Anterior cingulate cortex (tissue), 58 donors: ENCODE measurements at places on chromosomes 5 and 9.

DNA sequence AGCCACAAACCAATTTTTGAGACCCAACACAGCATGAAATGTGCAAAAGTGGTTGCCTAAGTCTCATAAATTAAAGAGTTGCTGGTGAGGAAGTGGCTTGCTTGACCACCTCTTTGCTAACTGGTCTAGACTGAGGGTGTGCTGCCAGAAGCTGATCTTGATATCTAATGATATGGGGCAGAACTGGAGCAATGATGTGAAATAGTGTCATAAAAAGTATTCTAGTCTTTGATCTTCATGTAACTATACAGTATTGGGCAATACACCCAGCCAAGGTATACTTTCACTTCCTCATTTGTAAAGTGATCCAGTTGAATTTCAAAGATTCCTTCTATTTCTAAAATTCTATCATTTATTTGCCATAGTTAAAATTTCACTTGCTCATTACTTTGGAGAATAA, 5.9 kb upstream of the YTHDC2 start:
- DNase-seq = no peak

- no peak for DNase-seq
These were observed 724 bp downstream of the NR2F1-AS1 start for GRCh38 chr5:93580063-93580926.

DNA sequence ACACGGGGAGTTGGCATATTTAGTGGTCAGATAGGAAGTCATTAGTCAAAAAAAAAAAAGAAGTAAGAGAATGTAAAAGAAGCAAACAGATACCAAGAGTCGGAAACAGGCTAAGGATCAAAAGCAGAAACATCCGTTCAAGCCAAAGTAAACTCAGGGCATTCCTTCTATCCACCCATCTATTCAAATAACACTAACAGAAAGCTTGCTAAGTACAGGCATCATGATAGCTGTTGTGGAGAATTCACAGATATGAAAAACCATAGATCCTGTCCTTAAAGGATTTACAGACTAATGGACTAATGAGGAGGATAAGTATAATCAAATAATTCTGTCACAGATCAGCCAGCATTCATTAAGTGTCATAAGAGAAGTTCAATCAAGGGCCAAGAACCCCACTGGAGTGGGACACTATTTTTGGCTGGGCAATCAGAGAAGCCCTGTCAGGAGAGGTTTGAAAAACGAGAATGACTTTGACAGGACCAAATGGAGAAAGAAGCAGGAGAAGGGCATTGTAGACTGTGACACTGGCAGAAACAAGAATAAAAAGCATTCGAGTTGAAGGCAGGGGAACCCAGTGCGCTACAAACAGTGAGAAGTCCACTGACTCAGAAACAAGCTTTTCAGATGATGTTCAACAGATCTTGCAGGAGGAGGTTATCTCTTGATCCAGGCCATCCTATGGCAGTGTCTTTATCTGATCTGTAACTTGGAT, 154.2 kb upstream of the TSLP start:
- no peak for DNase-seq

DNA sequence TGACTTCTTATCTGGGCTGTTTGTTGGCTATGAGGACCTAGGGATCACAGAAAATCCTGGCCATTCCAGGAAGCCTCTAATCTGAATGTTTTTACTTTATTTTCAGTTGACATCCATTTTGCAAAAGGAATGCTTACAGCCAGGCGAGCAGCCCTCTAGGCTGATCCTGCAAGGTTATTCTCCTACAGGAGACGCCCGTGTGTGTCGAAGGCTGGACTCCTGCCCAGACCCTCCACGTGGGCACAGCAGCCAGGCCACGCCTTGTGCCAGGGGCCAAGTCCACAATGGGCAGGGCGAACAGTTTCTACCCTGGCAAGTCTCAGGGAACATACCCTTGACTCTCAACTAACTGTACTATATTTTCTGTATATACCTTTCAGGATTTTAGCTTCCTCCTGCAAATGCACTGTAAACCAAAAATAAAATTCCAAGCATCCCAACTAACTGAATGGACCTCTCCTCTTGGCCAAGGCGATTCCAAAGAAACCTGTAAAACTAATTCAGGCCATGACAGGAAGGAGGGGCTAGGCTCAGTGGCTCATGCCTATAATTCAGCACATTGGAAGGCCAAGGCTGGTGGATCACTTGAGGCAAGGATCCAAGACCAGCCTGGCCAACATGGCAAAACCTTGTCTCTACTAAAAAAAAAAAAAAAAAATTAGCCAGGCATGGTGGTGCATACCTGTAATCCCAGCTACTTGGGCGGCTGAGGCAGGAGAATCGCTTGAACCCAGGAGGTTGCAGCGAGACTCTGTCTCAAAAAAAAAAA, 5.7 kb downstream of the CMBL start:
- no peak for DNase-seq

GRCh38 chr9:21590058-21590996, 108.2 kb upstream of the IFNE start:
- DNase-seq = no peak

DNA sequence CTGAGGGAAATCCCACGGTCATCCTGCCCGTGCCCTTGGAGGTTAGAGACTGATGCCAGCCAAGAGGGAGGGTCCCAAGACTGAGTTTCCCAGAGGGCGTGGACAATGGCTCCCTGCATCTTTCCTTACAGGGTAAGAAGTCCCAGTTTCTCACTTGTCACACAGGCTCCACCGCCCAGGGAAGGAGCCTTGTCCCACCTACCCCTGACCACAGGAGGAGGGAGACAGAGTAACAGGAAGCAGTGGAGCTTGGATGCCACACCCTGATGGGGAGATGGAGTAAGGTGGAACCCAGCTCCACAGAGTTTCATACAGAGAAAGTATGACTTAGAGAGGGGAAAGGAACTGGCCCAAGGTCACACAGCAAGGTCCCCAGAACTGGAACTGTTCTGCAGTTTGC, 9.4 kb upstream of the CD74 start:
- no peak for DNase-seq

- no peak for DNase-seq
These were observed 53.5 kb downstream of the FXN start for GRCh38 chr9:69089082-69089481.

- no peak for DNase-seq
These were observed 384.0 kb upstream of the DMAC1 start for GRCh38 chr9:8183618-8184017.

DNA sequence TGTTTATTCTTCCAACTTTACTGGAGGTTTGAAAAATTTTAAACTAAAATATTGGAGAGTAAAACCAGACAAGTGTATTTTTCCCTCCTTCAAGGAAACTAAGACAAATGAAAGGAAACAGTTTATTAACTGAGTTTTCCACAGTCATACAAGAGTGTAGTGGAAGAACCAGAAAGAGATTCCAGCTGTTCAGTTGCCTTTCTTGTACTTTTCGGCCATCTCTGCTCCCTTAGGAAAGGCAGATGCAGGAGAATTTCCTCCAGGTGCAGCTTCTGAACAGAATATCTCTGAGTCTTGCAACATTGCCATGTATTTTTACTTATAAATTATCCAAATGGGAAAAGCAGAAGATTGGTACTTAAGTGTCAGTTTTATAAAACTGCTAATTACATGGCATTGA, 217.1 kb downstream of the MAST4 start:
- DNase-seq = no peak

DNA sequence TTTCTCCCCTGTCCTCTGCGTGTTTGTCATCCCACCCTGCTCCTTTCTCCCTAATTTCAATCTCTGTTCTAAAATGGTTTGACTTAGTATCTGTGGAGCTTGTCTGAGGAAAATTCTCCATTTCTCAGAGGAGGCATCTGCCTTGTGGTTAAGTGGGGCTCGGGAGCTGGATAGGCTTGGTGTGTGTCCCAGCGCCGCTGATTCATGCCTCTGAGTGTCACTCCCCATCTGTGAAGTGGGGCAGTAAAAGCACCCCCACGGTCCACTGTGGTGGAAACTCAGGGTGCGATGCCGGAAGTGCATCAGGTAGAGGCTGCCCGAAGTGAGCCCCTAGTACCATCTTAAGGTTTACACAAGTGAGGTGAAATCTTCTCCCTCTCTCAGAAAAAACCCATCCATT, 37.6 kb downstream of the LRSAM1 start:
- DNase-seq = no peak

DNA sequence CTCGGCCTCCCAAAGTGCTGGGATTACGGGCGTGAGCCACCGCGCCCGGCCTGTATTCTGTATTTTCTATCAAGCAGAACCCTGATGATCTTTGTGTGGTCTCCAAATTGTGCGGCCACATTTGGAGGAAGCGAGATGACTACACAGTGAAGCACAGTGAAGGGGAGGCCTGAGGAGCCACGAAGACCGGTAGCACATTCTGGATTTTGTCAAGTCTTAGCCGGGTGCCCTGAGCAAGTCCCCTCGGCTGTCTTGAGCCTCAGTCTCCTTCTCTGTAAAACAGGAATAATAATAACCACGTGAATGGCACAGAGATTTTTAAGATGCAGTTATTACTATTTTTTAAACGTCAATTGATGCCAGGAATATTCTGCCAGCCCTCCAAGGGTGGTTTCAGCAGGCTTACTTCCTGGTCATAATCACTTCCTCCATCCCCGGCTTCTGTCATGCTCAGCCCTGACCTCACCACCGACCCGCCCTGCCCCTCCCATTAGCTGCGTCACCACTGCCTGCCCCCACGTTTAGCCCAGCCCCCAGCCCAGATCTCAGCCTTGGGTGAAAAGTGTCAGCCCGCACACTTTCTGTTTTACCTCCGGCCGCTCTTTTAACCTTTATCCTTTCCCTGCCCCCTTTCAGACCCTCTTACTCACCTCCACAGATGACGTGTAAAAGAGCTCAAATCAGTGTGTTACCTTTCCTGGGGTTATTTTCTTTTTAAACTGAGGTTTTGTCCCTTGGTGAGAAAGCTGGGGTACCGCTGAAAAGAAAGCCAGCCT, 27.0 kb upstream of the ERGIC1 start:
- no peak for DNase-seq

GRCh38 chr9:36416890-36417289, 16.8 kb upstream of the RNF38 start:
- DNase-seq = no peak

GRCh38 chr5:139293202-139293506, 386 bp upstream of the MATR3 start:
- no peak for DNase-seq

DNA sequence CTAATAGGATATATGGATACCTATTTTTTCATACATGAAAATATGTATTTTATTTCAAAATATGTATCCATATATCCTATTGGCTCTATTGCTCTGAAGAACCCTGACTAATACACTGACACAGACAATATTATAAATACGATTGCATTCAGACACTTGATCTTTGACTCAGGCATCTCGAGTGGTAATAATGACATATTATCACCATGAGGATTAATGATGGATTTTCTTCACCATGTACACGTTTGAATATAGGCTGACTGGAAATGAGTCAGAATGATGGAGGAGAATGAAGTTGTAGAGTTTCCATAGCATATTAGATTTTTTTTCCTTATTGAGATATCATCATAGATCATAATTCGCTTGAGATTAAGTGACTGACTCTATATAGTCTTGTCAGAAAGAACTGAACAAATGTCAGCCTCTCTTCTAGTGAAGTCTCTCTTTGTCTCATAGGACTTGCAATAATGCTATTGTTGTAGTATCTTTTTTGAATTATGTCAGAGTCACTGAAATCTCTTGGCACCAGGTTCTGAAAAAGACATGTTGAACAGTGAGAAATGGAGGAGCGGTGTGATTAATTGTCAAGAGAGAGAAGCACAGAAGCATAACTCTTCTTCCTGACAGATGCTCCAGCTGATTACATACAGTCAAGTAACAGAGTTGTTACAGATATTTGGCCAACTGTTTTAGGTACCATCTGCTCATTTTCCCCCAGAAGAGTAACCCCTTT, 41.4 kb upstream of the SLCO6A1 start:
- no peak for DNase-seq

- no peak for DNase-seq
These were observed 386.5 kb downstream of the GADD45G start for GRCh38 chr9:89991204-89991790.

GRCh38 chr9:121984726-121985402, 108.2 kb downstream of the TTLL11 start:
- DNase-seq = no peak

DNA sequence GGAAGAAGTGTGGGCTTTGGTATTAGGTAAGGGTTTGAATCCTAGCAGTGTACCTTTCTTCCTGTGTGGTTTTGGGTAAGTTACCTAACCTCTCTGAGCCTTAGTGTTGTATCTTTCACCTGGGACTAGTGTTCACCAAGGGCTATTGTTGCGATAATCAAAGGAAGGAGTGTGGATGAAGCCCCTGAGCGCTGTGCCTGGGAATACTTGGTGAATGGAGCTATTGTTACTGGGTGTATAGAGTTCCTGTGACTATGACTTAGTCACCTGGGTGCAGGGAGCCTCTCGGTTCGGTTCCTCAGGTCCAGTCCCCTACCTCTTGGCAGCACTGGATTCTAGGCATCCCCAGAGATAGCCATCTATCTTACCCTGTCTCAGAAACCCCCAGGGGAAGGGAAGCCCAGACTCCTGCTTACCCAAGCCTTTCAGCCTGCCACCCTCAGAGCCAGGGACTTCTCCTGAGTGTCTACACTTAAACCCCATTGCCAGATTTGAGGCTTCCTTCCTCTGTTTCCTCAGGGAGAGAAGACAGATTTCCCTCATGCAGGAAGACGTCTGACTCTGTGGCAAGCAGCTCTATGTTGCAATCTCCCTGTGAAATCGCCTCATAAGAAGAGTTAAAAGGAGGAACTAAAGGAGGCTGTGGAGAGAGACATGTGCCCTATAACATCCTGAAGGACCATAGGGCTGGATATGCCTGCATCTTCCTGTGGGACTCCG, 181.0 kb upstream of the PITX1 start:
- DNase-seq = no peak

GRCh38 chr5:144460600-144460999, 289.9 kb downstream of the KCTD16 start:
- DNase-seq = no peak

- no peak for DNase-seq
These were observed 8.9 kb upstream of the PTAR1 start for GRCh38 chr9:69768716-69769115.

- DNase-seq = no peak
These were observed 234.2 kb downstream of the MCTP1 start for GRCh38 chr5:95050708-95051107.

- peak; percentile 51 for DNase-seq
These were observed 64.2 kb downstream of the KLF4 start for GRCh38 chr9:107425101-107426025.

GRCh38 chr5:105088961-105089360, 1526.4 kb upstream of the NUDT12 start:
- no peak for DNase-seq

DNA sequence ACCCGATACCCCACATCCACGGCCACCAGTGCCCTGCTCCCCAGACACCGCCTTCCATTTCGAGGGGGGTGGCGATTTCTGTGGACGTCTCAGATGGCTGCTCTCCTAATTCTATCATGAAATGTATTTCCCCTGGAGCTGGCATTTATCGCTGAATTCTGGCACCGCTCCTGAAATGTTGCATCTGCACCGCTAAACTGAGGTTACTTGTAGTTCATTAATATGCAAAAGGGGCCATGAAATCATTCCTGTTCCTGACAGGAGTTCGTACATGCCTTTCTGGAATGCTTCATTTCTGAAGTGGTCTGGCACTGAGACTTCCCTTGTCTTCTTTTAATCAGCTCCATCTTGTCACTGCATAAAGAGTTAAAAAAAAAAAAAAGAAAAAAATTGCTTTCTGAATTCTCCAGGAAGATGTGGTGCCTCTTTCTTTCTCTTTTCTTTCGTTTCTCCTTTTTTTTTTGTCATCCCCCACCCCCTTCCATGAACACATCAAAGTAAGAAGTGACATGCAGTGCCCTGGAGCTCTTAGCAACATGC, 97.7 kb upstream of the SMARCA2 start:
- no peak for DNase-seq
